ENCODE measurements at places on chromosomes 6 and 20.

DNA sequence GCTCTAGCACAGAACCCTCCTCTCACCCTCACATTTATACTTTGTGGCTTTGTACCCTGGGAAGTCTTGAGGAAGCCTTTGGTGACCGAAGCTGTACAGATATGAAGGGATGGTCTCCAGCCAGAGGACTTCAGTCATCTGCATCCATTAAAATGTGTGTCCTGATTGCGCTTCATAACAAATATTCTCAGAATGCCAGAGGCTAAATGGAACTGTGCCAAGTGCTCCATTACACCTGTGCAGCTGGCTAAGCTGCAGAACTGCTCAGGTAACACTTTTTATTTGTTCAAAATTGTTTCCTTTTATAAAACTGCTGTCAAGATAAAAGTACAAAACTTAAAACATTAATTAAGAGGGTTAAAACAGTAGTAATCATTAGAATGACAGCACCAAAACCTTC lies 22.3 kb downstream of the TPBG start:
- DNase-seq, result no peak

GRCh38 chr20:40519918-40520317 lies 169.1 kb downstream of the MAFB start:
- no peak for DNase-seq

GRCh38 chr6:34025112-34025807 lies 120.6 kb downstream of the GRM4 start:
- DNase-seq, result no peak

GRCh38 chr20:48635361-48635760 lies 192.4 kb downstream of the PREX1 start:
- DNase-seq, result no peak

DNA sequence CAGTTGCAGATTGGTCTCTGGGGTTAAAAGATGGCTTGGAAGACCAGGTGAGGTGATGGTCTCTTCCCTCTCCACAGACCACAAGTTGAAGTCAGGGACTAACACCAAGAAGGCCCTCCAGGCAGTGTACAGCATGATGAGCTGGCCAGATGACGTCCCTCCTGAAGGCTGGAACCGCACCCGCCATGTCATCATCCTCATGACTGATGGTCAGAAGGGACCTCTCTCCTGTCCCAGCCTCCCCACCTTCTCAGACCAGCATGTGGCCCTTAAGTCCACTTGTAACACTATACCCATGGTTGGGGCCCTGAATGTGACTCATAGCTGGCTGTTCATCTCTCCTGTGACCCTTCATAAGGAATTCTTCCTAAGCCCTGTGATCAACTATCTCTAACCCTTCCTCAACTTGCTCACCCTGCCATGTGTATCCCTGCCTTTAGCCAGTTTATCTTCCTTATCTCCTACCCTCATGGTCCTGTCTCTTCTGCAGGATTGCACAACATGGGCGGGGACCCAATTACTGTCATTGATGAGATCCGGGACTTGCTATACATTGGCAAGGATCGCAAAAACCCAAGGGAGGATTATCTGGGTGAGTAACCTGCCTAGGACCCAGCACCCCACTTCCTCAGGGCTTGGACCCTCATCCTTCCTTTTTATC lies 3.0 kb downstream of the CFB start:
- DNase-seq, result no peak

GRCh38 chr6:90219209-90219985 lies 77.2 kb downstream of the BACH2 start:
- no peak for DNase-seq

DNA sequence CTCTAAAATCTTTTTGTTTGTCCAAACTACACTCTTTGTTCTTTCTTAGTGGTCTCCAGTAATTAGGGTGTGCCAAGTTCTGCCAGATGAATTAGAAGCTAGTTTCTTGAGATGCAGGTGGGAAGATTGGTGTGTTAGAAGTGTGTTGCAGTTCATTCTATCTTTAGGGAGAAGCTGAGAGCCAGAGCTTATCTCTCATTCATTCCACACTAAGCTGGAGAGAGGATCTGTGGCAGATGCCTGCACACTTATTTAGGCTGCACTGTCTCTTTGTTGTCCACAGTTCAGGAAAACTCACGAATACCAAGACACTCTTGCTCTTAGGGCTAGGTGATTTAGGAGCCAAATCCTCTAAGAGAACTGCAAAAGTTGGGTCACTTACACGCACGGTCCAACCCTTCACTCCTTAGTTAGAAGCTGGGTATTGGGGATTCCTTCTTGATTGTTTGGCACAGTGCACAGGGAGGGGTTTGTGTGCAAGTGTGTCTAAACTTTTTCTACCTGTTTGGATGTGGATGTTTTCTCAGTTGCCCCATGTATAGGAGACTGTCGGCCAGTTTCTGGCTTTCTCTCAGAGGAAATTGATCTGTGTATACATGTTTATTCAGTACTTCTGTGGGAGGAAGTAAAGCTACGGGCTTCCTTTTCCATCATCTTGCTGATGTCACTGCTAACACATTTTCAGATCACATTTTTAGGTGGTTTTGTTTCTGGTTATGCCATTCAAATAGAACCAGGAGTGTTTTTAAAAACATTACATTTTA lies 49.5 kb downstream of the SMAP1 start:
- DNase-seq, result no peak

DNA sequence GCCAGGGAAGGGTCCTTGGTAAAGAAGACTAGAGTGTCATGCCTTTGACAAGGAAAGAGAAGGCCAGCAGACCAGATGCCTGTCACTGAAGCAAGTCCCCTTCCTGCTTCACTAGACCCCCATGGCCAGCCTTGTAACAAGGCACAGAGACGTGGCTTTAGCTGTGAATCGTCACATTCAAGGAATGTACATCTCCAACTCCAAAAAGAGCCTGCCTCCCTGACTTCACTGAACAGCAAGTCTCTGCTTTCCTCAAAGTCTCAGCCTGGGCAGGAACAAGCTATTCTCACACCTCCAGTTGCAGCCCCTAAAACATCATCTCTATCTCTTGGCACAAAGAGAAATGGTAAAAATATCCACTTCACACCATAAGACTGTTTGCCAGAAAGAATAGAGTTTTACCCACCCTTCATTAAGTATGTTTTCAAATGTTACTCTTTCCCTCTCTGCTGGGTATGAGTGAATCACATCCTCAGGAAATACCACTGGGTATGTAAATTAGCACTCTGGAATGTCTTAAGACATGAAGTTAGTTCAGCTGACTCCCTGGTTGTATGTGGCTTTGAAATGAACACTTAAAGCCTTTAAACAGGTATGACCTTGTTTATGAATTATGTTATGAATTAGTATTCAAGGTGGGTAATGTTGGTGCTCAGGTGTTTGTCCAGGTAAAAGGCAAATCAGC lies 46.4 kb upstream of the NT5E start:
- DNase-seq, result no peak

DNA sequence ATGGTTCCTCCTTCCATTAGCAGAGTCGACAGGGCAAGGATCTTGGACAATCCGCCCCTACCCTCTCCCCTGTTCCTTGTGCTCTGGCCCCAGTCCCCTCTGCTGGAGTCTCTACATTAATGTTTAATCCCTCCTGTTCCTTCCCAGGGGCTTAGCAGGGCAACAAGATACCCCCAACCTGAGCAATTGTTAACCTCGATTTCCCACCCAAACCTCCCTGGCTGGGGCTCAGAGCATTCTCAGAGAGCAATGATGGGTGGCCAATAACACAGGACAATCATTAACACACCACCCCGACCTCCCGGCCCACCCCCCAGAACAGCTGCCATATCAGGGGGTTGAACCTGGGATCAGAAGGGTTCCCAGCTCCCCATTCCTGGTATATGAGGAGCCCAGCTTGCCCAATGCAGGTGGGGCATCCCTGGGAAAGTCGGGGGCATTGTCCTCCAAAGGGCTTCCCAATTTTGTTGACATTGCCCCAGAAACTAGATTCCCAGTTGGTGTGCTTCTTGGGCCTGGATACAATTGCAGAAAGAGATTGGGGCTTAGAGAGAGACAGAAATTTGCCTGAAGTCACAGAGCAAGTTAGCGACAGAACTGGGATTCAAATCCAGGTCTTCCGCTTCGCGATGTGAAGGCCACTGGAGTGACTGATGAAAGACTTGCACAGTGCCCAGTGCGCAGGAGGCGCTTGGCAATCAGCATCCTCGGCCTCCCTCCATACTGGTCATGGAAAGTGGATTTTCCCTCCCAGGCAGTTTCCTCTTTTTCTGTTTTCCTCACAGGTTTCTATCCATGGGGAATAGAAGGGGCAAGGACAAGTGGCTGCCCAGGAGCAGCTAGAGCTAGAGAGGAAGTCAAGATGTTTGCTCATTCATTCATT lies 59.6 kb upstream of the TTPAL start:
- no peak for DNase-seq

- DNase-seq, result peak; percentile 12
Observed at GRCh38 chr6:5214570-5215052, 46.1 kb downstream of the LYRM4 start.

DNA sequence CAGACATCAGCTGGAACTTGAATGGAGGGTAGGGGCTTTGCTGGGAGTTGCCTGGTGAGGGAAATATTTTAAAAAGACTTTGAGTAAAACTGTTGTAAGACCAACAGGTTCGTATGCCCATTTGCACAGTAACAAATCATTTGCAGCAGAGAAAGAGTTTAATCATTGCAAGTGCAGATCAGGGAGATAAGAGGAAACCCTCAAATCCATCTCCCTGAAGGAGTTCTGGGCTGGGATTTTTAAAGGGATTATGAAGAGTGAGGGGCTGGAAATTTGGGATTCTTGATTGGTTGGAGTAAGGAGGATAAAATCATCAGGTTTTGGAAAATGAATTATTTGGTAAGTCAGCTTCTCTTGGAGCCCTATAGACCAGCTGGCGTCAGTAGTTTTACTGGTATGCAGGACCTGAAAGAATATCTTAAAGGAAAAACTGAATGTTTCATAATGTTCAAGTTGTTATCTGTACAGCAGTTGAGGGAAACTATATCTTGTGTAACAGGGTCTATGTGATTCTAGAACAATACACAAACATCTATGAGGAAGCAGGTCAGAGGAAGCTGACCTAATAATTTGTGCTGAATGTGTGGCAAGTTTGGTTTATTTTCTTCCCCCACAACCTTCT lies 295.5 kb downstream of the PLCB1 start:
- no peak for DNase-seq

- no peak for DNase-seq
Observed at GRCh38 chr6:40387127-40387870, 199.9 kb downstream of the LRFN2 start.

DNA sequence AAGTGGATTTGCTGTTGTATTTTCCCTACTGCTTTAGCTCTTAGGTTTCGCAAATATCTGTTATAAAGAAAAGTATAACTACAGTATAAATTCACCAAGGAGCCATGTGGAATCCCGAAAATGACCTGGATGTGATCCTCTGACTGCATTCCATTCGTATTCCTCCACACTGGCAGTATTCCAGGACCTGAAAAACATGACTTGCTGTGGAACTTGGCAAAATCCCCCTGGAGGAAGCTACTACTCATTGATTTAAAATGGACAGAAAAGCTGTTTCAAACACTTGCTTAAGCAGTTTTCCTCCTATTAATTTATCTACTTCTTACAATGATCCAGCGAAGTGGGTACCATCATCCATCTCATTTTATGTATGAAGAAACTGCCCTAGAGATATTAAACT lies 13.3 kb upstream of the ENPP5 start:
- no peak for DNase-seq

- DNase-seq, result no peak
Observed at GRCh38 chr6:2109796-2110195, 135.6 kb downstream of the GMDS start.

Data from OCI-LY7 (cell line).